ENCODE measurements at places on chromosomes 3 and 15.

- DNase-seq = no peak
Observed at GRCh38 chr3:124986192-124987143, 51.9 kb upstream of the MUC13 start.

DNA sequence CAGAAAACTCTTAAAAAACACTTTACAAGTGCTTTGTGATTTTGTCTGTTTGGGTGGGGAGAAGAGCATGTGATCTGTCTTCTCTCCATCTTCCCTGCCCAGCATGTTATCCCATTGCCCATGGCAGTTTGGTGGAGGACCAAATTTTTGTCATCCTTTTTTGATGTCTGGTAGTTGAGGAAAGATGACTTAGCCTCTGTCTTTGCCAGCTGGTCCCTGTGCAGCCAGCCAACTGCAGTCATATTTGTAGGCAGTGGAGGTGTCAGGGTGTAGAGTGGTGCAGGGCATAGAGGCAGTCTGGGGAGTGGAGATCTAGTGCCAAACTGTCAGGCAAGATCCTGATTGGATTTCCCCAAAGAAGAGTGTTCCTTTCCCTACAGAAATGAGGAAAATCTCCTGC, 40.7 kb downstream of the GASK1A start:
- DNase-seq = no peak

DNA sequence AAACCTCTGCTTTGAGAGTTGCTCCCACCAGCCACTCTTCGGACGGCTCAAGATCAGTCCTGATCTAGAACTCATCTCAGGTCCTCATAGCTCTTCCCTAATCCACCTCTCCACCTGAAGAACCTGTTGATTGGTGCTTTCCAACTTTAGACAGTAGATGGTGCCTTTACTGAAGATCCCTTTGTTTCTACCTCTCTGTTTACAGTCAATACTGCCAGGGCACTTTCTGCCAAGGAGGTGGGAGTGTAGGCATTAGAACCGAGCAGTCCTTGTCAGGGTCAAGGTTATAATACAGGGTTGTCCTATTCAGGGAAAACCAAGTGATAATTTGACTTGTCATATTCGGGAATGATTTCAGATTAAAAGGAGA, 1.2 kb downstream of the CGNL1 start:
- DNase-seq = no peak

DNA sequence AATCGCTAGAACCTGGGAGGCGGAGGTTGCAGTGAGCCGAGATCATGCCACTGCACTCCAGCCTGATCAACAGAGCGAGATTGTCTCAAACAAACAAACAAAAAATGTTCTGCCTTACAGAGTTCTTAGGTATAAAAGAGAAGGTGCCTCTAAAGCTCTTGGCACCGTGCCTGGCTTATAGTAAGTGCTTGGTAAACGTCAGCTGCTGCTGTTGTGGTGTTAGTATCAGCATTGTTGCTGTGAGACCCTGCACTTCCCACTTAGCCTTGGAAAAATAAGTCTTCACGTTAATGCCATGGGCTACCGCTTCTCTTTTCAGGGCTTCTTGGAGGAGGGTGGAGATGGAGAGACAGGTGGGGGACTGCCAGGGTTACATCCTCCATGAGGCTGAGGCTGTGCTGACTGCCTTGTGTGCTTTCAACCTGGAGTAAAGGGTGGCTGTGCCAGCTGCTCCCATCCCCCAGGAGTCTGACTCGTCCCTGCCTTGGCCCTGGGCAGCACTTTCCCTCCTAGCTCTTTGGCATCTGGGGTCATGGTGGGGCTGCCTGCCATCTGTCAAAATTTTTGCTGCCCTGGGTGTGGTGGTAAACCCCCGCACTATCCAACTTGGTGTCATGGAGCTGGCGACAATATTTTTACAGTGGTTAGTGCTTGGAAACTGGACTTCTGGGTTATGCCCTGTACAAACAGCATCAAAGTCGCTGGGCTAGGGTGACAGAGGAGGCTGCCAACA, 17.8 kb downstream of the FLNB start:
- DNase-seq = no peak

GRCh38 chr3:133476971-133477375, 77.1 kb downstream of the BFSP2 start:
- no peak for DNase-seq

DNA sequence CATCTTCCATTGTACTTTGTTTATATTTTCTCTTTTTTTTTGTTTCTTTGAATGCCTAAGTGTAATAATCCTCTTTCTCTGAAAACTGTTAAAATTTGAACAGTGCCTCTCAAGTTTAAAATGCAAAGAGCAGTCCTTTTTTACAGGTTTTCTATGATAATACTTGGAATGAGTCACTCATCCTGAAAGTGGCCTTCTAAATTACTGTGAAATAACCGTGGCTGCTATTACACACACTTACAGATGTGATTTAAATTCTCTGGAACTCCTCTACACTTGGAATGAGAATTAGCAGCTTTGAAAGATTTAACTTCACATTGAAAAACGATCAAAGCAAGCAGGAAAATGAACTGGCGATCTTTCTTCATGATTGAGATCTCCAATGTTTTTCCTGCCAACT, 105.9 kb downstream of the ROBO1 start:
- no peak for DNase-seq

- no peak for DNase-seq
Observed at GRCh38 chr3:138078096-138078495, 37.3 kb downstream of the DZIP1L start.

DNA sequence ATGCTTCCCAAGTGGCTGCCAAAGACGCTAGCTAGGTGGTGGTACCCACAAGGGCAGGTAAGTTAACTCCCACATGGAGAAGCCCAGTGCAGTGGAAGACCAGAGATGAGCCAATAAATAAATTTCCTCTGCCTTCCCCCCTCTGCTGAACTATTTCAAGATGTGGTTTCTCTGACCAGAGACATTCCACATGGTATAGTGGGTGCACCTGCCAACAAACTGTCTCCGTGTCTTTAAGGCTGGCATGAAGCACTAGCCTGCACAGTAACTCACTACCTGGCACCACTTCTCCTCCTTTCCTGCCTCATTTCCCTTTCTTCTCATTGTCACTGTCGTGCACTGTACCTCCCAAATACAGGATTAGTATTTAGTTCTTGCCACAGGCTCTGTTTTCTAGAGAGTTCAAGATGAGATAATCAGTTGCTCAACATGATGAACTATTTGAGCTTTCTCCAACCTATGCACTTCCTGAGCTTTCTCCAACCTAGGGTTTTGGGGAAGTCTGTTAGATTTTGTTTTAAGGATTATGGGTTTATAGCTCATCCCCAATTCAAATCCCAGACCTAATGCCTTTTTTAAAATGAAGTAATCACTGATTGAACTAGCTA, 8.4 kb upstream of the CRTAP start:
- DNase-seq = no peak

DNA sequence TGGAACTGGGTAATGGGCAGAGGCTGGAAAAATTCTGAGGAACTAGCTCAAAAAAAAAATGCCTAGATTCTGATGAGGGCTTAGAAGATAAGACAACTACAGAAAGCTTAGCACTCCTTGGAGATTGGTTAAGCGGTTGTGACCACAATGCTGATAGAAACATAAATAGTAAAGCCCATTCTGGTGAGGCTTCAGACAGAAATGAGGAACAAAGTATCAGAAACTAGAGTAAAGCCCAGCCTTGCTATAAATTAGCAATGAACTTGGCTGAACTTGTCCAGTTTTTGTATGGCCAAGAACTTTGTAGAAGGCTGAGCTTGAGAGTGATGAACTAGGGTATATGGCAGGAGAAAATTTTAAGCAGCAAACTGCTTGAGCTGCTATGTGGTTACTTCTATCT, 25.4 kb downstream of the GOLGB1 start:
- no peak for DNase-seq

DNA sequence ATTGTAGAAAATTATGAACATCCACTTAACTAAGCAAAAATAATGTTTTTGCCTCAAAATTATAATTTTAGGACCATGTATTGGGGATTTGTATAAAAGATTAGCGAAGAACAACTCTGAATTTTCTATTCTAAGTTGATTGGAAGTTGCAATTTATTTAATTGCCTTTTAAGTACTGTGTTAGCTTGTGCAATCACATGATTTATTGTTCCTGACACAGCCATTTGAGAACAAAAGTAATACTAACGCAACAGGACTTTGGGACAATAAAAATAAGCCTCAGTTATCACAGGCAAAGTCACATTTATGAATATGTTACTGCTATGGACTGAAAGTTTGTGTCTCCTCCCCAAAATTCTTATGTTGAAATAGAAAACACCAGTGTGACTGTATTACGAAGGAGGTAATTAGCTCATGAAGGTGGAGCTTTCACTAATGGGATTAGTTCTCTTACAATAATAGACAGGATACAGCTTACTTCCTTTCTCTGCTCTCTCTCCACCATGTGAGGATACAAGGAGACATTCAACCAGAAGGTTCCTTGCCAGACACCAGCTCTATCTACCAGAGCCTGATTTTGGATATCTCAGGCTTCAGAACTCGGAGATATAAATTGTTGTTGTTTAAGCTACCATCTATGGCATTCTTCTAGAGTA, 745.9 kb downstream of the ZBBX start:
- DNase-seq = no peak

GRCh38 chr3:180646187-180646790, 33.0 kb downstream of the CCDC39 start:
- no peak for DNase-seq

DNA sequence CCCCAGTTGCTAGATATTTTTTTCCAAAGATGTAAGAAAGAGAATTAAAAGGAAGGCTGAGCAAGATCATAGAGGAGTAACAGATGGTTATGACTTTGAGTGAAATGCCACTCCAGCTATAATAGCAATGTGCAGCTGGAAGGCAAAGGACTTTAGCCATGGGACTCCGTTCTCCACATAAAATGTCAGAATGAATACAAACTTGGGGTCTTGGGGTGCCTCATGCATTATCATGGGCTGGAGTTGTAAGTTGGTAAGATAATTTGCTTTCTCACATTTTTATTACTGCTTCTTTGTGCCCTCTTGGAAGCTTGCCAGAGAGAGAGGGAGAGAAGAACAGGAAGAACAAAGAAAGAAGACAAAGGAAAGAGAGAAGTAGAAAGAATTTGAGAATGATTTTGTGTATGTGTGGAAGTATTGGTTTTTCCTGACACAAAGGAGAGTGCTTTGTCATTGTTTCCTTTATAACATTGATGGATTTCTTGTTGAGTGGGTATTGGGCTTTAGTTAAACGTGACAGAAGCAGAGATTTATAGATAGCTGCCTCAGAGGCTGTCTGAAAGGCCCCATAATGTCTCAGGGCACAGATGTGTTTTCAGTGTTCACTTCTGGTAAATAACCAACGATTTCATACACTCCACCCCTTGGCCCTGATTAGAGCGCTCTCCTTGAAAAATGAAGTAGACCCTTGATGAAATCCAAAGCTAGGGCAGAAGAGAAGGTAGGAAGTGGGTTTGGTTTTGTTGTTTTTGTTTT, 715.3 kb downstream of the NR2F2 start:
- DNase-seq = no peak

- no peak for DNase-seq
Observed at GRCh38 chr3:8777978-8778267, 8.5 kb upstream of the OXTR start.

GRCh38 chr15:87826119-87826747, 430.3 kb downstream of the NTRK3 start:
- no peak for DNase-seq

GRCh38 chr3:191721390-191721861, 260.5 kb downstream of the PYDC2 start:
- no peak for DNase-seq

DNA sequence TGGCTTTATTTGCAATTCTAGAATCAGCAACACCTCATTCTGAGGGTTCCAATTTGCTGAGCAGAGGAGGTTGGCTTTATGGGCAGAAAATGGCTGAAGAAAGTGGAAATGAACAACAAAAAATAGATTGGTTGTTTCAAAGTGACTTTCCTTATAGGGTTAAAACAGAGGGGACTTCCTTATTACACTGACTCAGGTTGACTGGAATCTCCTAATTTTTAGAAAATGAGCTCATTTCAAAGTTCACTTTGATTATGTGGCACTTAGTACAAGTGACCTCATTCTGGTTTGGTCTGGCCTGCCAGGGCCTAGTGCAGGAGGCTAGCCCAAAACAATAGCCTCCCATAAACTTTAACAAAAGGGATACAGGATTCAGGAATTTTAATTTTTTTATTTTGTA, 41.4 kb downstream of the NFKBIZ start:
- DNase-seq = no peak

DNA sequence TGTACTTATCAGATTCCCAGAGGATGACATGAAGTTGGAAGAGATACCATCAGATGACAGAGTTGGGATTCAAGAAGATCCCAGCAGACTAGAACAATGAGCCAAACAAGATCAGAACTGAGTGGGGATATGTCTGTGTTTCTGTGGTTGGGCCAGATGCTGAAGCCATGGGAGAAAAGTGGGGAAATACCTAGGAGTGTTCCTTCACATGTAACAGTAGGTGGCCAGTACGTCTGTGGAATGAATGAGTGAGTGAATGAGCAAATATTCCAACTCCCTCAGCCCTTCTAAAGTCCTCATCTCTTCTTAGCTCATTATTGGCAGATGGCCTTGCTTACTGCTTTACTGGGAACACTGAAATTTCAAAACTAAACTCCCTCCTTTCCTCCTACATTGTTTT, 32.2 kb upstream of the GREM1 start:
- DNase-seq = no peak

GRCh38 chr3:186128158-186128557, 19.3 kb upstream of the ETV5 start:
- no peak for DNase-seq

DNA sequence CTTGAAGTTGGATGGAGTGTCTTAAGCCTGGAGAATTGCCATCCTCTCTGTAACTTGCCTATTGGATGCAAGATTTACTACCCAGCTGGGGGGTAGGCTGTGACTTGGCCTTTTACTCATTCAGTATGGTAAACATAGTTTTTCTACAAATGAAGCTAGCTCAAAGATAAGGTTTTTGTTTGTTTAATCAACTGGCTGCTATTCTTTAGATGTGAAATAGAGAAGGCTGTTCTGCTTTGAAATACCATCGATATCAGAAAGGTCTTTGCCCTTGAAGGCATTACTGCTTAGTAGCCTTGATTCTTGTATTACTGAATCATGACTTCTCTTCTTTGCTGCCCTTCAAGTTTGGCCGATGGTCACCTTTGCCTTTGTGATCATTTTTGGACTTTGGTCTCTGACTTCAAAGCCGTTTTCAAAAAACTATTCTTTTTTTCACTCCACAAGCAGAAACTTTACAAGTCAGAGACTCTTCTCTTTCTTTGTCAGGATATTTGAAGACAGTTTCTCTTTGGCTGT, 83.1 kb downstream of the GAP43 start:
- DNase-seq = no peak

GRCh38 chr3:157499342-157499963, 3.8 kb downstream of the VEPH1 start:
- DNase-seq = no peak

Measured in hypothalamus (tissue), 51 donors.